Stimulated activated CD4-positive, alpha-beta T cell treated with anti-CD3 and anti-CD28 coated beads, Interleukin-15, amount 100 ng/mL, for 1 hour (primary cell): ENCODE measurements at places on chromosomes 1 and 21.

- no peak for DNase-seq
Observed at GRCh38 chr1:22331618-22332423, 119.8 kb upstream of the ZBTB40 start.

DNA sequence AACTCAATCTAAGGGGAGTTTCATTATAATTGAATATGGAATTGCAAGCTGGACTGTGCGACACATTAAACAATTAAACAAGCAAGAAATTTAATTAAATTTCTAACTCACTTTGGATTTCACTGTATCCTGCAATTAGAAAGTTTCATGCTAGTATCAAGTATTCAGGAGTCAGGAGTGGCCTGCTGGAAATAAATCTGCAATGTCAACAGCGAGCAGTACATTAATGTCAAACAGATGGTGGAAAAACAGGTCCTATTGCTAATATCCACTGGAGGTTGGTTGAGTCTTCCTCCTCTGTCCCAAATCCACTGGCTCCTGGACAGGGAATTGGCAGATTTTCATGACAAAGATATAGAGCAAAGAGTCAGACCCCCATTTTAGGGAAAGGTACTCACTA lies 237.1 kb downstream of the VAV3 start:
- DNase-seq: no peak

DNA sequence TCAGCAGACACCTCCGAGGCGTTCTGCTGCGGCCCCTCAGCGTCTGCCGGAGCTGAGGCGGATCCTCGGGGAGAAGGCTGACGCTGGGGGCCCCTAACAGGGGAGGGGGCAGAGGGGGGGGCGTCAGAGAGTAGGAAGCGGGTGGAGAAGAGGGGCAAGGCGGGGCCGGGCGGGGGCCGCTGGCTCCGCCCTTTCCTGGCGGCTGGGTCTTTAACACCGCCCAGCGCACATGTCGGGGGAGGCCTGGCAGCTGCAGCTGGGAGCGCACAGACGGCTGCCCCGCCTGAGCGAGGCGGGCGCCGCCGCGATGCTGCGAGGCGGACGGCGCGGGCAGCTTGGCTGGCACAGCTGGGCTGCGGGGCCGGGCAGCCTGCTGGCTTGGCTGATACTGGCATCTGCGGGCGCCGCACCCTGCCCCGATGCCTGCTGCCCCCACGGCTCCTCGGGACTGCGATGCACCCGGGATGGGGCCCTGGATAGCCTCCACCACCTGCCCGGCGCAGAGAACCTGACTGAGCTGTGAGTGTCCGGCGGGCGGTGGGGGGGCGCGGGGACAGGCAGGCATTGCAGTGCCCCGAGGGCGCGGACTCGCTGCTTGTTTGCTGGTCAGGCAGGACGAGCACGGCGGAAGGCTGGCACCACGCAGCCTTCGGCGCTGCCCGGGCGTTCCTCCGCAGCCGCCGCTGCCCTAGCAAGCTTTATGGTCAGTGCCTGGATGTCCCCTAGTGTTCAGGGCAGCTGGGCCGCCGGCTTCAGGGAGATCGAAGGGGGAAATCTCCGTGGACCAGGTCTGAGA lies at the start of gene NTRK1:
TSS of gene NTRK1 (plus strand) at position 238 of the 796 bp plus-strand sequence. CDS start at position 308, 70 bp downstream.
- no peak for DNase-seq

DNA sequence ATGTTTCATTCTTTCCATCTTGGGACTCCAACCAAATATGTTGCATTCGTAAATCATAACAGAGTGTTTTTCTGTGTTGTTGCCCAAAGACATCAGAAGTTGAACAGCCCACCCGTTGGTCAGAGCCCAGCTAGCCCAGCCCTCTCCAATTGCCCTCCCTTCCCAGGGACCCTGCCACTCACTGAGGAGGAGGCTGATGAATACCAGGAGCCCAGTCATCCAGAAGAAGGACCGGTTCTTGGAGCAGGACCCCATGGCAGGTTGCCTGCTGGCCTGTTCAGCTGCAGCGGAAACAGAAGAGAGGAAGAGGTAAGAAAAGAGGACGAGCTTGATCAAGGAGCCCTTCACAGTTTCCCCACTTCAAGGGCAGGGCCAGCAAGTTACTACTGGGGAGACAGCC lies 172.2 kb upstream of the ETV3 start:
- no peak for DNase-seq

GRCh38 chr1:247437551-247438505 lies 20.1 kb downstream of the OR2B11 start:
- DNase-seq: no peak
